Naive B cell (primary cell): ENCODE measurements at places on chromosomes 2 and 18. TPM values are rescaled to one million over a fixed set of nuclear protein-coding genes. Genes with fewer than 3 reads are reported as not detected.

DNA sequence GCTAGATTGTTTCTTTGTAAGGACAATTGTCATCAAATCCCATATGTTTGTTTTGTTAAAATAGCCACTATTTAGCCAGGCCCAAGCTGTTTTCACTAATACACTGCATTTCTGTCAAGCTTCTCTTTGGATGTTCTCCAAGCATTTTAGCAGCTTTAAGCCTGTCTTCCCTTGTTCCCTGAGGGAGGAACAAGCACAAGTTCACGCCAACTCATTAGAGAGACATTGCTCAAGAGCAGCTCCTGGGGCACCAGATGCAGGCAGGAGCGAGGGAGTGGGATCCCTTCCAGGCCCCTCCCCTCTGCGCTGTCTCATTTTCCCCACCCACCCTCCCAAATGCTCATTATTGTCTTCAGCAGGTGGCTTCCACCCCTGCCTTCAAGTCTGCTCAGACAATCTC, 32.6 kb upstream of the PPP3R1 start:
- no peak overlapping the region for H3K27ac ChIP-seq
- H3K4me3 ChIP-seq: no peak overlapping the region
- peaks cover 7% of the 10 kb centered on the region for H3K27me3 ChIP-seq
- no peak for DNase-seq
- no peaks in the 10 kb centered on the region for H3K36me3 ChIP-seq
- no peaks in the 10 kb centered on the region for H3K4me1 ChIP-seq

GALNT13 gene
- polyA plus RNA-seq: not detected

- no peak overlapping the region for H3K27ac ChIP-seq
- no peak for DNase-seq
- H3K27me3 ChIP-seq: no peaks in the 10 kb centered on the region
- H3K4me1 ChIP-seq: no peaks in the 10 kb centered on the region
- H3K4me3 ChIP-seq: no peak overlapping the region
These were observed 1176.5 kb upstream of the TMEFF2 start for GRCh38 chr2:193371200-193371599.

- H3K27ac ChIP-seq: no peak overlapping the region
- H3K4me3 ChIP-seq: peak overlapping the region; percentile 70
- no peaks in the 10 kb centered on the region for H3K36me3 ChIP-seq
- DNase-seq: no peak
- no peaks in the 10 kb centered on the region for H3K27me3 ChIP-seq
These were observed 17.3 kb upstream of the PSD4 start for GRCh38 chr2:113156278-113157117.

GRCh38 chr2:237900891-237901831, 41.7 kb downstream of the RAMP1 start:
- no peaks in the 10 kb centered on the region for H3K36me3 ChIP-seq
- H3K27ac ChIP-seq: peak overlapping the region; percentile 30
- peaks cover 10% of the 10 kb centered on the region for H3K27me3 ChIP-seq
- no peak overlapping the region for H3K4me3 ChIP-seq

- DNase-seq: no peak
- H3K4me3 ChIP-seq: no peak overlapping the region
- peaks cover 56% of the 10 kb centered on the region for H3K27me3 ChIP-seq
- H3K27ac ChIP-seq: no peak overlapping the region
- H3K36me3 ChIP-seq: no peaks in the 10 kb centered on the region
These were observed 21.1 kb upstream of the POLE4 start for GRCh38 chr2:74937221-74937880.

ELOA2 gene
- polyA plus RNA-seq: not detected

- H3K27me3 ChIP-seq: peaks cover 14% of the 10 kb centered on the region
- peak overlapping the region; percentile 96 for H3K27ac ChIP-seq
- H3K4me3 ChIP-seq: no peak overlapping the region
- peaks cover 44% of the 10 kb centered on the region for H3K4me1 ChIP-seq
- no peak for DNase-seq
These were observed 11.9 kb downstream of the GNLY start for GRCh38 chr2:85706063-85706462.

- H3K36me3 ChIP-seq: no peaks in the 10 kb centered on the region
- H3K27me3 ChIP-seq: no peaks in the 10 kb centered on the region
- DNase-seq: no peak
- peak overlapping the region; percentile 70 for H3K4me3 ChIP-seq
- H3K4me1 ChIP-seq: peaks cover 13% of the 10 kb centered on the region
- no peak overlapping the region for H3K27ac ChIP-seq
These were observed 18.8 kb downstream of the LPIN2 start for GRCh38 chr18:2994020-2994589.

- no peak for DNase-seq
- peaks cover 59% of the 10 kb centered on the region for H3K27me3 ChIP-seq
- no peak within 1 kb of the TSS for H3K4me3 ChIP-seq
- H3K36me3 ChIP-seq: peaks cover 9% of the 10 kb centered on the region
- H3K27ac ChIP-seq: no peak within 1 kb of the TSS
These were observed at the start of gene CYP27A1 for GRCh38 chr2:218781691-218782527. Gene CYP27A1 (plus strand): TSS chr2:218782147. CDS start chr2:218782183, 36 bp downstream.
